Activated CD8-positive, alpha-beta memory T cell treated with anti-CD3 and anti-CD28 coated beads for 1 hour (primary cell): ENCODE measurements at places on chromosomes 2 and 18.

DNA sequence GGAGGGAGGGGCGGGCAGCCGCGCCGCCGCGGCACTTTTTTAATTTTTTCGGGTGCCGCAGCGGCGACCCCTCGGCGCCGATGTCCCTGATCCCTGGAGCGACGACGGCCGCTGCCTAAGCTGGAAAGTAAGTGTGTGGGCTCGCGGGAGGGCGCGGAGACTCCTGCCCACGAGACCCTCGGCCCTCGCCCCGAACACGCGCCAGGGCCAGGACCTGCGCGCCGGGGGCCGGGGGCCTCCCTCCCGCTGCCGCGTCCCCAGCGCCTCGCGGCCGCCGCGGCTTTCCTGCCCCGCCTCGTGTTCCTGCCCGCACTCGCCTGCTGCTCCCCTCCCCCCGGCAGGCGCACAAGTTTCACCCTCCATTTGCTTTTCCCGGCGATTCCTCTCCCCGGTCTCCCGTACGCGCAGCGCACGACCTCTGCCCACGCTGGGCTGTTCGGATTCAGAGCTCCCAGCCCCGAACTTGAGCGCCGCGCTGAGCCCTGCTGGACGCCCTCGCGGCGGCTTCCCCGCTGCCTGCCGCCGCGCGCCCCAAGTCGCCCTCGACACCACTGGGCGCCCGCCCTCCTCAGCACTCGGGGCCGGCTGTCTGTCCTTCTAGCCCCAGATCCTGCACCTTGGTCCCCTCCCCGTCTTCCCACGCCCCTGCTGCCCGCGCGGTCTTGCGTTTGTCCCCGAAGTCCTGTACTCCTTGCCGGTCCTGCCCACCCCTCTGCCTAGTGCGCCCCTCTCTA is 507 bp downstream of the PKP4 start:
- peak; percentile 25 for DNase-seq

GRCh38 chr18:58599106-58599505 is 29.8 kb downstream of the ALPK2 start:
- DNase-seq: no peak

GRCh38 chr2:187915810-187916209 is 361.6 kb upstream of the TFPI start:
- no peak for DNase-seq

DNA sequence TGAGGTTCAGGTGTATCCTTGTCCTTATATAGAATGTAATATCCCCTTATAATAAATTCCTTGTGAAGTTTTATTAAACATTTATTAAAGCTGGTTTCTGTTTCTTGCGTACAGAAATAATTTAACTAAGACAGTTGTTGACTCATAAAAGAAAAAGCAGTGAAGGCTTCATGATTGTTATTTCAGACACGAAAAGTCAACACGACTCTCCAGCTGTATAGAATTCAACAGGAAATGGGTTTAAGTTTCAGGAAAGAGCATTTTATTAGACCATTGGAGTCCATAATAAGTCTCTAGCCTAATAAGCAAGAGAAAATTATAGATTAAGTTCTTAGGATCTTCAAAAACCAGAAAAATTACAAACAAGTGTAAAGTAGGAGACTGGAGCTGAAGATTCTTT is 62.2 kb downstream of the KCNE4 start:
- DNase-seq: no peak

DNA sequence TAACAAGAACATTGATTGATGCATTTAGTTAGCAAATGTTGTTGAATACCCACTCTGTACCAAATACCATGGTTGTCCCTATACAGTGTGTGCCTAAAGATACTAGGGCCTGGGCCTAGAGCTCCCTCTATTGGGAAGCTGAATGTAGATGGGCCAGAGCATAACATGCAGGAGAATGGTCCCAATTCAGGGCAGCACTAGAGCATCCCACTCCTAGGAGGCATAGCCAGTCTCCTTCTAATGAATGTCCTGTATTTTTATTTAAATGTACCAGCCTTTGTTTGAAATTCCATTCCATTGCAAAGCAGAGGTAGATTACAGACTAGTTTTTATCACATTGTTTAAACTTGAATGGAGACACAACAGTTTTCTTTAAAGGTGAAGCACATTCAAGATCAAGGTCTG is 90.6 kb downstream of the FEZ2 start:
- no peak for DNase-seq

DNA sequence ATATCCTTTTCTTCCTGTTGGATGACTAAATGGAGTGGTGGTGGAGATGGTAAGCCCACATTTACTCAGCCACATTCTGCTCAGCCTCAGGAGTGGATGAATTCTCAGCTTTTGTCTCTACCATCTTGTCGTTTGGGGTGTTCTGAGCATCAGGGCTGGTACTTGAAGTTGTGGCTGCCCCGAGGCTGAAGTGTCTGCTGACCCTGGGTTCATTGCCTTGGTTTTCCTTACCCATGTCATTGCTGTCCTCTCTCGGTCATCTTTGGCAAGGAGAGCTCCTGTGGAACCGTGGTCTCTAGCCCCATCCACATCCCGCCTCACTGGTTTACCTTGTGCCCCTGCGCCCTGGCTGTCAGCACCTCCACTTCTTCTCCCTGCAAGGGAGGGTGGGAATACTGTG is 71.9 kb downstream of the GPR39 start:
- no peak for DNase-seq
